ENCODE measurements at places on chromosomes 7 and 10. TPM values are rescaled to one million over a fixed set of nuclear protein-coding genes. Genes with fewer than 3 reads are reported as not detected.
A peak's percentile ranks its signal among the peaks of the same experiment; 100 is the strongest.

Gene TEX36
- not detected for total RNA-seq

Gene SFTPA1
- total RNA-seq: not detected

Gene TMEM139
- 0.32 TPM for total RNA-seq

Gene HYAL4
- not detected for total RNA-seq

Gene GJD4
- total RNA-seq: not detected

Gene CHAT
- not detected for total RNA-seq

GRCh38 chr7:93843260-93843659 lies 47.3 kb downstream of the TFPI2 start:
- DNase-seq: no peak

DNA sequence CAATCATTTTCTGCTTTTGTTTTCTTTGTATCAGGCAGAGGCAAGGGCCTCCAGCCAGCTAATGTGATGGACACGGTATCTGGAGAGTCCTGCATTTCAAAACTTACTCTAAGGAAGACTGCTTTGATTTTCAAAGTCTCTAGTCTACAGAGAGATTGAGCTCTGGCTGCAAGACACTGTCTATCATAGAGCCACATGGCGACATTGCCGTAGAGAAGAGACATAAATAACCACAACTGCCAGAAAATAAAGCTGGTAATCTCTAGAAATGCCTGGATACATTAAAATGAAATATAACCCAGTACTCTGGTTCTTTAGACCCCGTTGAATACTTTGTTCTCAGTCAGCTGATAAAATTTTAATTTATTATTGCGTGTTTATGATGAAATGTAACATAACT lies 90.8 kb downstream of the OTUD1 start:
- no peak for DNase-seq

GRCh38 chr10:45075216-45075615 lies 74.5 kb downstream of the ZNF22 start:
- no peak for DNase-seq

- no peak for DNase-seq
Observed at GRCh38 chr10:50375051-50375452, 123.7 kb upstream of the ASAH2 start.

- no peak for DNase-seq
Observed at GRCh38 chr7:72187179-72187578, 225.0 kb downstream of the CALN1 start.

DNA sequence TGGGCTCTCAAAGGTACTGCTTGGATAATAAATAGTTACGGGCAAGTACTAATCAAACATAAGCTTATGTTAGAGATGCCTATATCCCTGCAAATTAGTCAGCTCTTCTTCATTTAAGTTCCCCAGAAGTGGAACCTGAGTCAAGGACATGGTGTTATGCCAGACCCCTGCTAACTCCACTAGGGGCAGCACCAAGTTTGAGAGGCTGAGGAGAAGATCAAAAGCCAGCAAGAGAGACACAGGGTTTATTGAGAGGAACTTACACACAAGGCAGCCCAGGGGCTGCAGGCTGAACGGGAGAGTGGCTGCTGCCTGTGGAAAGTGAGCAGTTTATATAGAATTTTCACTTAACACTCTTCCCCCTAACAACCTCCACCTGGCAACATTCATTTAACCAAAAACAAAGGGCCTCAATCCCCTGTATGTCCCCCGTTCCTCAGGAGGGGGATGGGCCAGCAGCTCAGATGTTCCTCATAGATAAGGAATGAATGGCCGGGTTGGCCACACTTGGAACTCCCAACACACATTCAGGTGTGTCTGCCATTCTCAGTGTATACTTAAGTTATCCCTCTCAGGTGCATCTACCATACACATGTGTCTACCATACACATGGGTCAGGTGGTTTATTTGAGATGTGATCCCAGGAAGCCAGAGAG lies 62.6 kb upstream of the GHITM start:
- DNase-seq: no peak

DNA sequence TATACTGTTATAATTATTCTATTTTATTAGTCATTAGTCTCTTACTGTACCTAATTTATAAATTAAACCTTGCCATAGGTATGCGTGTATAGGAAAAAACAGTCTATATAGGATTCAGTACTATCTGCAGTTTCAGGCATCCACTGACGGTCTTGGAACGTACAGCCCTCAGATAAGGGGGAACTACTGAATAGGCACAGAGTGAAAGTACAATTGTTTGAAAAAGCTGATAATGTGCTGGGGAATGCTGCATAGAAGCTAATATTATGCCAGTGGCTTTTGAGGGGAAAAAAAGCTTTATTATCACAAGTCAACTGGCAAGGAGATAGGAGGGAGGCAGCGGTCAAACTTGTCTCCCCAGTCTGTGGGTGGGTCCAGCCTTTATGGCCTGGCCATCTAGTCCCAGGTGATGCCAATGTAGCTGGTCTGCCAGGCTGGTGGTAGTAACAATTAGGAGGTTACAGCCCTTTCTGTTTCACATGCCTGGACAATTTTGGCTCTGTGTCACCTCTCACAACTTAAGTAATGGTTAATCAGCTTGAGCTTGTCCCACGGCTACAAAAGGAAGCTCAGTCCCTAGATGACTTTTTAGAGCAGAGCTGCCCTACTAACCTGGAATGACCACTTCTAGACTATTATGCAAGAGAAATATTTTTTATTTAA lies 8.3 kb upstream of the FMC1 start:
- no peak for DNase-seq

- no peak for DNase-seq
Observed at GRCh38 chr10:100836891-100837290, 75.9 kb upstream of the SLF2 start.

GRCh38 chr7:103150192-103150591 lies 1.3 kb upstream of the NAPEPLD start:
- DNase-seq: no peak

GRCh38 chr10:624605-625332 lies 64.7 kb downstream of the DIP2C start:
- DNase-seq: peak; percentile 70

DNA sequence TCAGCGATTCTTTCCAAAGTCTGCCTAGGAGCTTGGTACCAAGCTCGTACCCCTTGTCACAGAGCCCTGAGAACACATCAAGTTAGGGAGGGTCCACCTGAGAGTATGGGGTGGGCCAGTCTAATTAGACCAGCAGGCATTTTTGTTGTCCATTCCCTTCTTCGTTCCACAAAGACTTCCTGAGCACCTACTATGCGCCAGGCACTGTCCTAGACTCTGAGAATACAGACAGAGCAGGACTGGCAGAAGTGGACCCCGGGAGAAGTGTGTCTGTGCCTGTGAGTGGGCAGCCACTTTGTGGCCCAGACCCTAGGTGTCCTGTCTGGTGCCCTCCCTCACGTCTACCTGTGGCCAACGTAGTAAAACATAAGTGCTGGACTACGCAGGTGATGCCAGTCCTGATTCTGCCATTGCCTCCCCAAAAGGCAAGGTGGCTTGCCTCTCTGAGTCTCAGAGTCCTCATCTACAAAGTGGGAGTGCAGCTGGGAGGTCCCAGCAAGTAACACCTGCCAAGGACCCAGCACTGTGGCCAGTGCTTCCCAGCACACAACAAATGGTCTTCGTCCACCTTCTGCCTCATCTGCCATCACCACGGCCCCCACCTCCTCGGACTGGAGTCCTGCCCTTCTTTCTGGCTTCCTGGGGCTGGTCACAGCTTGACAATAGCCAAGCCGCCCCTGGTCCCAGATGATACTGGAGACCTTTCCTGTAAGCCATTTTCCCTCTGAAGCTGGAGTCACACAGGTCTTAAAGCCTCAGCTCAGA lies 54.3 kb upstream of the DUSP5 start:
- DNase-seq: no peak

- DNase-seq: no peak
Observed at GRCh38 chr7:106986450-106986977, 58.0 kb upstream of the PRKAR2B start.

DNA sequence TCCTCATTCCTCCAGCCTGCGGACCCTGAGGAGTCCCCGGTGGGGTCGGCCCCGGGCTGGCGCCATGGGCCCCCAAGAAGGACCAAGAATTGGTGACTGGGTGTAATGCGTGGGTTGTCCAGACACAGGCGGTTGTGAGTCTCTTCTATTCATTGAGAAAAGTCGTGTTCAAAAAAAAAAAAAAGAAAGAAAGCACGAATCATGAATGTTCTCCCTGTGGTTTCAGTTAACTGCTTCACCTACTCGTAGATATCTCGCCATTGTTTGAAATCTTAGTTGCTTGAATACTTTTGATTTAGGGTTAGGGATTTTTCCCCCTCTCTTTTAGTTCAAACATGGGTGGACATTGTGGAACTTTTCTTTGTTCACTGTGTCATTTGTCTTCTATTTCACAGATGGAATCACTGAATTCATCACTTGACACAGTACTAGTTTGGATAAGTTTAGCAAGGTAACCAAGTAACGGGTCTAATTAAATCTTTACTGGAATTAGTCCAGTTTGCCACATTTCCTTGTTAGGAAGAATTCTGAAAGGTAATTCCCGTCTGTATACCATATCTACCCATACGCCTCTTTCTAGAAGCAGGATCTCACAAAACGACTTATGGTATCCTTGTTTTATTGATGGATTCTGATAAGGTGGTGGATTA lies 775 bp downstream of the STARD3NL start:
- DNase-seq: no peak

DNA sequence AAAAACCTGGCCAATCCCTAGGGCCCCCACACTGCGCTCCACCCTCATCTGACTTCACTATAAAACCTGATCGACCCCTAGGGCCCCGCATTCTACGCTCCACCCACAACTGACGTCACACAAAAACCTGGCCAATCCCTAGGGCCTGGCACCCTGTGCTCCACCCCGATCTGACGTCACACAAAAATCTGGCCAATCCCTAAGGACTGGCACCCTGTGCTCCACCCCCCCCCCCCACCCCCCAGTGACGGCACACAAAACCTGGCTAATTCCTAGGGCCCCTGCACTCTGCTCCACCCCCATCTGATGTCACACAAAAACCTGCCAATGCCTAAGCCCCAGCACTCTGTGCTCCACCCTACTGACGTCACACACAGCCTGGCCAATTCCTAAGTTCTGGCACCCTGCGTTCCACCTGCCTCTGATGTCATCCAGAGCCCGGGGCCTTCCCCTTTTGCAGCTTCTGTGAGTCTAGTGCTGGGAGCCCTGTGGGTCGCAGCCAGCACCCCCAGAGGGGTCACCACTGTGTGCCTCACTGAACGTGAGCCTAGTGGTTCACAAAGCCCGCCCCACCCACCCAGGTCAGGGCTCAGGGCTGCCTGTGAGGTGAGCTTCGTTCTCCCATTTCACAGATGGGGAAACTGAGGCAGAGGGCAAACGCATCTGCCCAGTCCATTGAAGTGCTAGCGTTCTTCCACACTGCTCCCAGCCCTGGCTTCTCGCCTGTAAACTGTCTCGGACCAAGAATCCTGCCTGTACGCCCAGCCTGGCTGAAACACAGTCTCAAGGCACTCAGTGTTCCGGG lies 40.6 kb downstream of the MICALL2 start:
- no peak for DNase-seq

DNA sequence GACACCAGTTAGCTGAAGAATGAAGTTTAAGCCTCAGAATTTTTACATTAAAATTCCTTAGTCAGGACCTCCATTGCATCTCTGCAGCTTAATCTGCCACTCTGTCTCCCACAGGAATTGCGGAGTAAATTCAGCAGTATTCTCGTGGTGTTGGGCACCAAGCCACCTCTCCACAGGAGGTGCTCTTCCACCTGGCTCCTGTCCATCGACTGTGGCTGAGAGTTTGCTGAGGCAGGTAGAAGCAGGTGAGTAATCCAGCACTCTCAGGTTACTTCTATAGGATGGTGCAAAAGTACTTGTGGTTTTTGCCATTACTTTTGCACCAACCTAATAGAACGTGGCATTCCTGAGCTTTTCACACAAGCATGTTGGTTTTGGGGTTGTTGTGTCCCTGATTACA lies 134.1 kb downstream of the GFRA1 start:
- DNase-seq: no peak

GRCh38 chr7:39688611-39689480 lies 65.5 kb downstream of the RALA start:
- no peak for DNase-seq

GRCh38 chr7:461117-461452 lies 58.6 kb downstream of the PDGFA start:
- DNase-seq: no peak

DNA sequence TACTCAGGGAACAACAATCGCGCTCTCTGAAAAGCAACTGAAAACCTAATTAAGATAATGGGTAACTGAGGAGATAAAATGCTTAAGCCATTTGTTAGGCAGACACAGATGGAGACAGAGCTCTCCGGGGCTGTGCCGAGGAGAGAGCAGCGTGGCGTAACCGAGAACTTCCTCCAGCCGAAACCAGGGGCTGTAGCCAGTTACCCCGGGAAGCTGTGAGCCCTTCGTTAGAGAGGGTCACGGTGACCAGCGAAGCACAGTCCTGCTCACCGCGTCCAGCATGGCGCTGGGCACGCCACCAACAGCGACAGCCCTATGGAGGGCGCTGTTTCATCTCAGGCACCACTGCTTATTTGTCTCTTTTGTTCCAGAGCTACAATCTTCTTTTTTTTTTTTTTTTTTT lies 16.1 kb downstream of the PAPOLB start:
- no peak for DNase-seq

DNA sequence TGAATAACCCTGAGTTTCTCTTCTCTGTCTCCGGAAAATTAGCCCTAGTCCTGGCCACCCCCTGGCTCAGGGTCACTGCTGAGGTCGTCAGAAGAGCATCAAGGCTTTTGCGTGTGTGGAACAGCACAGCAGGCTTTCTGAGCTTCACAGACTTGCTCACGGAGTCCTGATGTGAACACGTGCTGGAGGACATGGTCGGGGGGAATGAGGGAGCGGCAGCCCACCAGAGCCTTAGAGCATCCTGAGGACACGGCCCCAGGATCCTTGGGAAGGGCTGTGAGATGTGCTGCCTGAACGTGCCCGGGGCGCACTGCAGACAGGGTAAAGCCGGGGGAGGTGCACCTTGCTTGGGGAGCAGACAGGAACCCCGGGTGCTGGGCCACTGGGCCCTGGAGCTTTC lies 28.8 kb downstream of the TMEM120A start:
- no peak for DNase-seq

- DNase-seq: no peak
Observed at GRCh38 chr10:49200854-49201253, 12.7 kb upstream of the TMEM273 start.

DNA sequence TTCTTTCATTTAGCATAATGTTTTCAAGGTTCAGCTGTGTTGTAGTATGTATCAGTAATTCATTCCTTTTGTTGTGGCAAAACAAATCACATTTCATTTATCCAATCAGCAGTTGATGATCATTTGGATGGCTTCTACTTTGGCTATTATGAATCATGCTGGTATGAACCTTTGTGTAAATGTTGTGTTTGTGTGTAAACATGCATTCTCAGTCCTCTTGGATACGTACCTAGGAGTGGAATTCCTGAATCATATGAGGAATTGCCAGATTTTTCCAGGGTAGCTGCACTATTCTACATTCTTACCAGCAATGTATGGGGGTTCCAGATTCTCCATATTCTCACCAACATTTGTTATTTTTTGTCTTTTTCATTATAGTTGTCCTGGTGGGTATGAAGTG lies 578.5 kb upstream of the MKI67 start:
- no peak for DNase-seq

GRCh38 chr7:115070311-115070710 lies 148.4 kb downstream of the MDFIC start:
- DNase-seq: no peak

All from aorta (tissue), 5 donors.